Stimulated activated CD8-positive, alpha-beta memory T cell treated with anti-CD3 and anti-CD28 coated beads, Interleukin-15, amount 100 ng/mL, for 24 hours (primary cell): ENCODE measurements at places on chromosomes 6 and 20.

GRCh38 chr6:12656906-12657305, 59.7 kb upstream of the PHACTR1 start:
- DNase-seq, result no peak

DNA sequence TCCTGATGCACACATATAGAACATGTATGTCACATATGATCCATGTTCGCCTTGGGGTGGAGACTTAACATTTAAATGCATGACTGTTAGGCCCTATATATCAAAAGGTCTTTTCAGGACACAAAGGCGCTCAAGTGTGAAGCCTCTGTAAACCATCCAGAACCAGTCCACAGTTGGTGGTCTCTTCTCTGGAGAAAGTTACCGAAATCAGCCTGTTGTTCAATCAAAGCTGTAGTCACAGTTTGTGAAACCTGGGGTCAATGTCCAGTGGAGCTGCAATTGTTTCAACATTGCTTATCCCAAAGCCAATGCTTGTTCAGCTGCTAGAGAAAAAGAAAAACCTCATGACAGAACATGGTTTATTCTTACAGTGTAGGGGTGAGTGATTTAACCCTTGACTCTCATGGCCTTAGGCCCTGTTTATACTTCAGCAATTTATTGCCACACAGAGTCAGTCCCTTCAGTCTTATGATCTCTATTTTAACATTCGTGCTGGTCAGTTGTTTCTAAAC, 193.6 kb upstream of the CST7 start:
- no peak for DNase-seq

DNA sequence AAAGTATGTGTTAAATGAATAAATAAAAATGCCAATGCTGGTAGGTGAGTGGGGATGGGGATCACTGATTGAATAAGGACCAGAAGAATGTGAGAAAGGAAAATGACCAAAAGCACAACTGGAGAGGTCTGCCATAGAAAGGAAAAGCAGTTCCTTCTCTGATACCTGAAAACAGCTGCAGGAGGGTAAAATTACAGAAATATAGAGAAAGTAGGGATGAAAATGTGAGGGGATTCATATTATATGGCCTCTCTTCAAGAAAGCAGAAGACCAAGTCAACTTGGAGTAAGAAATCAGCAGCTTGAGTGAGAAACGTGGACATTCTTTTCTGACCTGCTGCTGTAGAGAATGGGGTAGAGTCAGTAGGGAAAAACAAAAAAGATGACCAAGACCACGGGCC, 125.1 kb downstream of the MYB start:
- DNase-seq, result no peak

DNA sequence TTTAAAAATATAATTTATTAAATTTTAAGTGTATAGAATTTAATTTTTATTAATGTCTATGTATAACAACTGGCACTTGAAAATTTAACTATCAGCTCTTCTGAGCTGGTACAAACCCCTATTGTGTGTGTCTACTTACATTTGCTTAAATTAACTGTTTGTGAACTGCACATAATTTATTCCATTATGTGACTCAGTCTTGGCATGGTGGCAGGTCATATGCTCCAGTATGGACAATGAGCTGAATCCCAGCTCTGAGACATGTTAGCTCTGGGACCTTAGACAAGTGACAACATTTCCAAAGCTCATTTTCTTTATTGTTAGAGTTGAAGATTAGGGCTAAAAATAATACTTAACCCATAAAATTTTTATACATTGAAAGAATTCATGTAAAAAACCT, 526.1 kb upstream of the MARCKS start:
- DNase-seq, result no peak

- DNase-seq, result no peak
These were observed 208.6 kb downstream of the ERMARD start for GRCh38 chr6:169960003-169960344.

GRCh38 chr6:50096296-50096695, 46.6 kb upstream of the DEFB112 start:
- DNase-seq, result no peak

DNA sequence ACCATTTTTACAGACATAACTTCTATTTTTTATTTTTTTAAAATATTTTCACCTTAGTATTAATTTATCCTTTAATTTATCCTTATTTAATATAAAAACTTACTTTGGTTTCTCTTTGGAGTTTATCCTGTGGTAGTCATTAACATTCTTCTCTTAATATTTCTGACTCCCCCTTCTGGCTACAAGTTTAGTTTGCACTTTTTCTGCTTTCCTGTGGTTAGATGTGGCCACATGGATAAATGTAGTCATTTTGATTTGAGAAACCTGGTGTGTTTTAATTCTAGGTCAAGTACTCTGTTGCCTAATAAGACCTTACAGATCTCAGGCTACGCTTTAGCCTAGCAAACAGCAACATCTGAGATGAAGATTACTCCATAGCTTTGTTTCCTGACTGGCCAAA, 1187.5 kb downstream of the HACE1 start:
- DNase-seq, result no peak

DNA sequence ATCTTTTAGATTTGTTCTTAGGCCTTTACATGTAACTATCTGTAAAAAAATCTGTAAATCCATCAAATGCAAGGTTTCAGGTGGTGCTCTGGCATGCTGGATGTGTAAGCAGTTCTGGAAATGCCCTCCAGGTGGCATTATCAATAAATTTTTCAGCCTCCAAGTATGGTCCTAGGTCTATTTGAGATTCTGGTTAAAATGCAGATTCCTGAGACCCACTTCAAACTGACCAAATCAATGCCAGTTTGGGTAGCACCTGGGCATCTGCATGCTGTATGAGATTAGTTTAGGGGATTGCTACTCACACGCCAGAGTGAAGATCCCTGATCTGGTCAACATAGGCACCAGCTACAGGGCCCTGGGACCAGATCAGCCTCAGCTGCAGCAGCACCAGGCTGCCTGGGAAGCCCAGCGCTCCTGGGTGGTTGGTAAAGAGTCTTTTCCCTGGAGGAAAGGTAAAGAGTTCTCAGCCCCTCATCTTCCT, 507.3 kb upstream of the CITED2 start:
- DNase-seq, result no peak

- DNase-seq, result no peak
These were observed 133.2 kb upstream of the SSTR4 start for GRCh38 chr20:22901921-22902320.

- DNase-seq, result no peak
These were observed 44.6 kb downstream of the SLC24A3 start for GRCh38 chr20:19256906-19257595.

GRCh38 chr6:55836945-55837344, 38.4 kb downstream of the BMP5 start:
- DNase-seq, result no peak

- DNase-seq, result no peak
These were observed 12.8 kb downstream of the SNX14 start for GRCh38 chr6:85580878-85581267.

GRCh38 chr6:158150701-158151100, 17.4 kb downstream of the SERAC1 start:
- no peak for DNase-seq

GRCh38 chr6:89819336-89820130, at the start of gene MDN1:
Gene MDN1, minus strand, starts transcription at chr6:89819794. Its CDS starts 187 bp downstream, at chr6:89819607.
- peak; percentile 69 for DNase-seq

DNA sequence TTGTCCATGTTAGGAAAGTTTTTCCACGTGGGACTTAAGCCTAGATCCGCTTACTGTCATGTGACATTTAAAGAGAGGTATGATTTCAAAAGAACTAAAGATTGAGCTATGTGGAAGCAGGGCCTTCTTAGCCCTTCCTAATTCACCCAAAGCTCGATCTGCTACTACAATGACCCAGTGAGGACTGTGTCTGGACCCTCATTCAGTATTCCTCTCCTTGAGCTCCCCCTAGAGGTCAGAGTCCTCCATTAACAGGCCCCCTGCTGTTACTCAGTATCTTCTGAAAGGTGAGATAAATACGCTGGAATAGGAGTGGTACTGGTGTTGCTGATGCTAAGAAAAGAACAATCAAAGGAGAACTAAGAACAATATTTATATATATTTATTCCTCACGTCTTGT, 414.0 kb downstream of the GJA1 start:
- no peak for DNase-seq

DNA sequence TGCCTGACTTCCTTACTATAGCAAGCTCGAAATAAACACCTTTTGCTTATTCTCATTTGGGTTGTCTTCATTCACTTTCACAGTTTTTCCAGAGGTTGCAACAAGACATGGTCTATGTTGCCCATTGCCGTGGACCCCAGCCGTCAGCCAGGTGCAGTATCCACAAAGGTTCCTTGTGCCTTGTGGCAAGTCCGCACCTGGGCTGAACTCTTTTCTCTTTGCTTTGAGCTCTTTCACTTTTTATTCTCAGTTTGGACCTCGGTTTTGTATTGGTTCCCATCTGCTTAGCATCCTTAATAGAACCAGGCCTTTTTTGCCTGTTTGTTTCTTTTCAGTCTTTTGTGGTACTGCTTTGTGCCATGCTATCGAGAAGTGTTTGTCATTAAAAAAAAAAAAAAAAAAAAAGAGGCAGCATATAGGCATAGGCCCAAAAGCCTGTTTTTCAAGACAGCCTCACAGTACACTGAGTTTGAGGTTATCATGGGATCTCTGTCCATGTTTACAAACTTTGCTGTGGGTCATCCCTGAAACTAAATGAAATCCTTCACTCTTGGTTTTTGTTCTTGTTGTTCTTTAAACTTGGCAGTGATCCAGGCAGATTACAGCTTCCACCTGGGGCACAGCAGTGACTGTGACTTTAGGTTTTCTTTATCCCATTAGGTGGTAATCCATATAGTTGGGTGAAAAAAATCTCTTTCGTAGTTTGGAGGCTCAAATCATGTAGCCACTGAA, 33.3 kb downstream of the GSTA3 start:
- no peak for DNase-seq

GRCh38 chr20:24782301-24782700, 166.8 kb upstream of the CST7 start:
- DNase-seq, result no peak

- no peak for DNase-seq
These were observed 19.6 kb downstream of the KIF16B start for GRCh38 chr20:16553684-16554083.

DNA sequence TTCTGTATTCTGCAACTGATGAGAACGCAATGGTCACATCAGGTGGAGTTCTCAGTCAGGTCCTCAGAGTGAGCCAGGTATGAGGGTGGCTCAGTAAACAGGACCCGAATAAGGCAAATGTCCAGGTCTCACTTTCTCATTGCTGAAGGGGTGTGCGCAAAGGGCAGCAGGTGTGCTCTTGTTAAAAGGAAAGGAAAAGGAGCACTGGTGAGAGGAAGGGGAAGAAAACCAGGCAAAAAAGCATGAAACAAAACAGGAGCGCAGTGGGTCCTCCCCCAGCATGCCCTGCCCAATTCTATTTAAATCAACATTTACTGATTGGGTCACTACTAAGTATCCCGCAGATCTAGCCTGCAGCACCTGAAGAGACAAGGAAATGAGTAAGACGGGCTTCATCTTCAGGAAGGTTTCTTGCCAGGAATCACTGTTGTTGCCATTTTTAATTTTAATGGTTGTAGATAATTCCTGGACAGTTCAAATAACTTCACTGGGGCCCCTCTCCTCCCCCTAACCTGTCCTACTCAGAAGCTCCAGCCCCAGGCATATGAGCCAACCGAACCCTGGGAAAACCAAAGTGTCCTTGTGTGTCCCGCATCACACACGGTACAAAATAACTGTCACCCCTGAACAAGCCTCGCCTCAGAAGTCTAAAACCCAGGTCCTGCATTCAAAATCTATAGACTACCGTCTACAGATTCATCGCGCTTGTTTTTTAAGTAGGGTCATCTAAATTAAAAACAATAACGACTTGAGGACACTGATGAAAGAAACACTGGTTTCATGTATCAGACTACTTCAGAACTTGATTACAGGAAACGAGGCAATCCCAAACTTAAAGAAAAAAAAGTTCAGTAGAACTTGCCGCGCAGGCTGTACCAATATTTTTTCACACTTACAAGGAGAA, 980 bp downstream of the MBOAT1 start:
- DNase-seq, result no peak

DNA sequence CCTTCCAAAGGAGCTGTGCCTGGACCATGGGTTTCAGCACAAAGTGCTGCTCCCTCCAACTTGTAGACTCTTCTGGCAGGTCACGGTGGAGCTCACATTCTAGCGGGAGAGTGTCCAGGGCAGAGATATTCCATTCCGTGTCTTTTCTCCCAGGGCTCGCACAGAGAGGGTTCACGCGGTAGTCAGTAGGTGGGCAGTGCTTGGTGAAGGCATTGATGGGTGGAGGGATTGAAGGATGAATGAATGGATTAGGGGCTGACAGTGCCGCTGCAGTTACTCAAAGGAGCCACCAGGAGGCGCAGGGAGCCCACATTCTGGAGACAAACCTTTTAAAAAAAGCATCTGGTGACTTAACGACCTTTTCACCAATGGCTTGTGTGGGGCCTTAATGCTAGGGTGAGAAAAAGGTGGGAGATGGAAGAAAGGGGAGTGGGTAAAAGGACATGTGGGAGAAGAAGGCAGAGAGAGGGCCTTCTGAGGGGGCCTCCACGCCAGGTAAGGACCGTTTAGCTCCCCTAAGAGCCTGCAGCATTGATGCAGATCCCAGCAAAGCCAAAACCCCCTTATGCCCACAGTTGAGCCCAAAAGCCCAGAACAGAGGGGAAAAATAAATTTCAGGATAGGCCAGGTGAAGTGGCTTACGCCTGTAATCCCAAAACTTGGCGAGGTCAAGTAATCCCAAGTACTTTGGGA, 17.5 kb upstream of the FAM110A start:
- peak; percentile 50 for DNase-seq

DNA sequence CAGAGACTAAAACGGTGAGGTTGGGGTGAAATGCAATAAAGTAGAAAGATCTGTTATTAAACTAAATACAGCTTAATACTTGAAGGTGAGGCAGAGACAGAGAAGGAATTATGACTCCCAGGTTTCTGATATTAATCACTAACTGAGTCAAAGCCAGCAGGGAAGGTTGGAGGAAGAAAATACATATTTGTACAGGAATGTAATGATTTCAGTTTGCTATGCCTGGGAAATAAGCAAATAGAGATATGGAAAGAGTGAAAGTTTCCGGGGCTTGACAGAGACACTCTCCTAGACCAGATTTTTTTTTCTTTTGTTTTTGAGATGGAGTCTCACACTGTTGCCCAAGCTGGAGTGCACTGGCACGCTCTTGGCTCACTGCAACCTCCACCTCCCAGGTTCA, 76.8 kb downstream of the PTPRK start:
- no peak for DNase-seq

DNA sequence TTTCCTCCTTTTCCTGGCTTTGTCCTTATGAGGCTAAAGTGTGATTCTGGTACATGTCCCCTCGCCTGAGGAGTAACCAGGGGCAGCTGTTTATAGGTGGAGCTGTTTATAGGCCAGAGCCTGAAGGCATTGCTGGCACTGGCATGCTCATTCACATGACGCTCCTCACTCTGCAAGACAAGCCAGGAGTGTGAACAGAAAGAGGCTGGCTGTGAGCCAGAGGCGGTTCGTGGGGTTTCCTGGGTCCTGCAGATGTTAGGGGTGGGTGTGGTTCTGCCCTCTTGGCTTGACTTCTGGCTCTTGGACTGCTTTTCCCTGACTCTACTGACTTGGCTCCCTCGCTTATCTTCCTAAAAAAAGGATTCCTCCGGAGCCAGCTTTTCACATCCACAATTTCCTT, 12.8 kb upstream of the MDFI start:
- DNase-seq, result no peak

DNA sequence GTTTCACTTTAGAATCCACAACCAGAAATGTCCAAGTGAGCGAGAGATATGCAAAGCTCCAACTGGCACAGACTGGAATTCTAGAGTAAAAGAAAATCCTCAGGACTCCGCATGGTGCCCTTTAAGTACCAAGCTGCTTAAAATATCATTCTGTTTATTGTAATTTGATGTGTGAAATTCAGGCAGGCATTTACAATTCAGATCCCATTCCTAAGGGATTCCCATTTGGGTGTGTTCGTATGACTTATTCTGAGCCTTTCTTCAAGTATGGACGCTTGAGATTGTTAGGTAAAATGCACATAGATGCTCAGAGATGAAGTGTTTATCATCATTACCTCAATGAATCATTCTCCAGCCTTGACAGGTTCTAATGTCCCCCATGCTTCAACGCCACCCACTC, 99.3 kb upstream of the EEF1E1 start:
- DNase-seq, result no peak
